ENCODE measurements at places on chromosomes 12 and 14.

DNA sequence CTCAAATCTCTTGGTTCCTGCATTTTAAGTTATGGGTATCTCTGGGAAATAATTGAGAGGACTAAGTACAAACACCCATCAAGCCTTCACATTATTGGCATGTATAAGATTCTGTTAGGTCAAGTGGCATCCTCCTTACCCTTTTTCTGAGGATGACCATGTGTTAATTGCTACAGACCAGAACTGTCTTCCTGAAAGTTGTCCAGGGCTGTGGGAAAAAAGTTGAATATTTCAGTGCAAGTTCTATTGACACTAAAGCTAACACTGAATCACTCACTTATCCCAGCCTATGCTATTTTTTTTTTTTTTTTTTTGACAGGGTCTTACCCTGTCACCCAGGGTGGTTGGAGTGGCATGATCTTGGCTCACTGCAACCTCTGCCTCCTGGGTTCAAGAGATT, 130.1 kb upstream of the HIF1A start:
- DNase-seq, result no peak

DNA sequence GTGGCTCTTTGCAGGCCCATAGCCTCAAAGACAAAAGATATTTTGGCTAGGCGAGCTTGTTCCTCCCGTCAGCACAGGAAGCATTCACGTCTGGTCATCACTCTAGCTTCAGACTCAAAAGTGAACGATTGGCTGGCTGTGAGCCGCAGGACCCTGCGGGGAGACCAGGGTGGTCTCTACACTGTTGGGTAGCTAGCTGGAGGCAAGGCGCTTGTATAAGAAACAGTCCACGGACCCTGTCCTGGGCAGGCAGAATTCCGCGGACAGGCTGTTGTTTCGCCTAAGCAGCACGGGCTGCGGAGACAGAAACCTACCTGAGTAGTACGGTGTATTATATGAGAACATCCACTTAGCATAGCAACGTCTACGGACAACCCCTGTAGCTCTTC, 29.6 kb downstream of the WBP11 start:
- DNase-seq, result no peak

DNA sequence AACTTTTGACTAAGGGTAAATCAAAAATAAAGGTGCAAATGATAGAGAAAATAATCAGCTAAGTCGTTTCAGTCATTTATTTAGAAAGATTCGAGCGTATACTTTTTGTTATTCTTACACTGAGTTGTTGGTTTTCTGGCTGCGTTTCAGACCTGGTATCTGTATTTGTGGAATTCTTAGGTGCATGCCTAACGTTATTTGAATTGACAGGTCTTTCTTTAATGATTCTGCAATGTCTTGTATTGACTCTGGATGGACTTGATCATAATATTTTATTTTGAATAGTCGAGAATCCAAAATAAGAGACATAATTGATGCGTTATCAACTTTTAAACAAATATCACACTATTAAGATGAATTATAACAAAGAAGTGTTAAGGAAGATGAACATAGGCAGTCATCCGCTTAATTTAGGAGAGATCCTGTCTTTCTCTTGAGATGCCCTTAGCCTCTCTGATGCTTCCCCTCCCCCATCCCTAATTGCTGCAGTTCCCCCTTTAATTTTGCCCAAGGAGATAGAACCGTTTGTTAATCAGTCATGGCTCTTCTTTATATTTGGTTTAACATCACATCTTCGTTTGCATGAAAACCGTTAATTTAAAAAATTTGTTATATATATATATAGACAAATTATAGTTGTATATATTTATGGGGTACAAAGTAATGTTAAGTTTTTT, 1.8 kb downstream of the ALX1 start:
- no peak for DNase-seq

DNA sequence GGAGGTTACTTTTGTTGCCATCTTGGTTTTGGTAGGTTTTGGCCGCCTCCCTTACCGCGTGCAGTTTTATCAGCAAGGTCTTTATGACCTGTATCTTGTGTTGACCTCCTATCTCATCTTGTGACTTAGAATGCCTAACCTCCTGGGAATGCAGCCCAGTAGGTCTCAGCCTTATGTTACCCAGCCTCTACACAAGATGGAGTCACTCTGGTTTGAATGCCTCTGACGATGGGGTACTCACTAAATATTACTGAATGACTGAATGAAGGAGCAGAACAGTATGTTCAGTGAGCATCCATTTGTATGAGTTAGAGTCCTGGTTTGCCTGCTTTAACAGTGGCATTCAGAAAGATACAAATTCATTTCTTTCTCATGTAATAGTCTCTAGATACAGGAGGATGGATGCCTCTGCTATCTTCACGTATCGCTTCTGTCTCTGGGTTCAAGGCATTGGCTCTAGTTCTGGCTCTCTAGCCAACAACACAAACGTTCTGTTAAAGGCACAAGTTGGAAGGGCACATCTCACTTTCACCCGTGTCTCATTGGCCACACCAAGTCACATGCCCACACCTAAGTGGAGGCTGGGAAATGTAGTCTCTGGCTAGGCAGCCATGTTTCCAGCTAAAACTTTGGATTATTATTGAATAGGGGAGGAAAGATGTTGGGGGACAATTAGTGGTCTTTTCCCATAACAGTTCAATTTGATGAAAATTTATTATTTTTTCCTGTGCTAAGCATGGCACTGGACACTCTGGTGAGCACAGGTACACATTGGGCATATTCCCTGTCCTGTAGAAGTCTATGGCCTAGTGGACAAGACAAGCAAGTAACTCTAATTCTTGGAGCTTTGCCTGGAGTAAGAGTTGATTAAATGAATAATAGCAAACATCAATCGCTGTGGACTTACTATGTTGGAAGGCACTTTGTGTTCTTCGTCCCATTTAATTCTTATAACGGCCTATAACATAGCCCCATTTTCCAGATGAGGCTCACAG, 75.2 kb upstream of the RPH3A start:
- DNase-seq, result no peak

DNA sequence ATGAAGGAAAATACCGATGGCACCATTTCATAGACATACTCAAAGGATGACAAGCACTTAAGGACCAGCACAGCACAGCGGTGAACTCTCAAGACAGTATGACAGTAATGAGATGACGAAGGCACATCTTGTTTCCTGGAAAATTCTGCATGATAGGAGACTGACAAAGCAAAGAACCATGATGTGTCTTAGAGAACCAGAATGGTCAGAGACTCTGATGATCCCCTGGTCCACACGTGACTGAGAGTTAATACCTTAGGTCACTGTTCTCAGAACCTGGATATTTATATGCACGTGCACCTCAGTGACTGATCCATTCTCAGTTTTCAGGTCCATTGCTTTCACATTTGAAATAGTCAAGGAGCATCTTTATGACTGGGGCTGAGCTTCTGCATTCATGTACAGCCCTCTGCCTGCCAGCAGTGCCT, 35.3 kb downstream of the PROX2 start:
- DNase-seq, result no peak

DNA sequence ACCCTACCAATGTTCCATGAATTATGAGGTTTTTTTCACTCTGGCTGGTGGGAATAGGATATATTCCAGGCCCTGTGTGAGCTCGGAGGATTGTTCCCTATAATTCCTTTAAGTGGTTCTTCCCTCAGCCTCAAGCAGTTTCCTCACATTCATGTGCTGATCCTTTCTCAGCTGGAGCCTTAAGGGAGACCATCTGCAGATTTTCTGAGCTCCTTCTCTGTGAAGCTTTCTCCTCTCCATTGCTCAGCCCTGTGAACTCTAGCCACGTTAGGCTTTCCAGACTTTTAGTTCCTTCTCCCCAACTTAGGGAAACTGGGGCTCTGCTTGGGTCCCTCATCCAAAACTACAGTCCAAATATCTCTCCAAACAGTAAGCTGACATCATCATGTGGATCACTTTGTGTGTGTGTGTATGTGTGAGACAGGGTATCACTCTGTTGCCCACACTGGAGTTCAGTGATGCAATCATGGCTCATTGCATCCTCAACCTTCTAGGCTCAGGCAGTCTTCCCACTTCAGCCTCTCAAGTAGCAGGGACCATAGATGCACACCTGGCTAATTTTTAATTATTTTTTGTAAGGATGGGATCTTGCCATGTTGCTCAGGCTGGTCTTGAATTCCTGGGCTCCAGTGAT, 219.5 kb upstream of the OTX2 start:
- DNase-seq, result no peak

- no peak for DNase-seq
These were observed 697 bp upstream of the DNAJC14 start for GRCh38 chr12:55829967-55830600.

- no peak for DNase-seq
These were observed 131.1 kb downstream of the ACSS3 start for GRCh38 chr12:81209012-81209411.

- no peak for DNase-seq
These were observed 290.2 kb downstream of the PRKD1 start for GRCh38 chr14:29637411-29637810.

DNA sequence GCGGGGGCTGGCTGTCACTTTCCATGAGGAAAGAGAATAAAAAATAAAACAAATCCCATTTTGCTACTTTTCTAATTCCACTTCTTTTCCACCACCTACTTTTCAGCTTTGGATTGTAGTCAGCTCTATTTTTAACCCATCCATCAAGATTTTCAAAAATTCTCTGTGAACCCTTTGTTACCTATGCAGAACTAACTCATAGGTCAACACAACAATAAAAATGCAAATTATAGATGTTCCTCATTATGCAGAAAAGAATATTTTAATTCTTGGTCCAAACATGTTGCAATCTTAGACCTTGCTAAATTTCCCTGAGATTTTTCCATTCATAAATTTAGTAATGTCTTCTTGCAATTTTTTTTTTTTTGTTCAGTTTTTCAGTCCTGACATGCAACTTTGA, 454.5 kb downstream of the ADAMTS20 start:
- no peak for DNase-seq

DNA sequence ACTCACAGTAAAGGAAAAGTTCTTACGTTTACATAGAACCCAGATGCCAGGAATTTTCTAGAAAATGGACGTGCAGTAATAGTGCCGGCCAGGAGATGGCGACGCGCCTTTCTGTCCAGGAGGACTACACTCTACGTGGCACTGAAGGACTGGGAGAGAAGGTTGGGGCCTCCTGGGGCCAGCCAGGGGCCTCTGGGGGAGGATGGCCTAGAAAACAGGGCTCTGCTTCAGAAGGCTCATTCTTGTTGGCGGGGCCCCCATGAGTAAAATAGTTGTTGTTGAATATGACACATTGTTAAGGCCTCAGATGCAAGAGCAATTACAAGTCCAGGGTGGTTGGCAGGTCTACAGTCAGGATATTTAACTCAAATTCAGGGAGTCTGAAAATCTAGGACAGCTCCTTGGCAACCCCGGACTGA, 120.1 kb upstream of the MAX start:
- no peak for DNase-seq

GRCh38 chr12:47527816-47528215, 178.0 kb downstream of the RPAP3 start:
- no peak for DNase-seq

- DNase-seq, result no peak
These were observed 824 bp downstream of the TBK1 start for GRCh38 chr12:64452559-64453329.

GRCh38 chr14:81529391-81529790, 4.3 kb downstream of the SEL1L start:
- no peak for DNase-seq

DNA sequence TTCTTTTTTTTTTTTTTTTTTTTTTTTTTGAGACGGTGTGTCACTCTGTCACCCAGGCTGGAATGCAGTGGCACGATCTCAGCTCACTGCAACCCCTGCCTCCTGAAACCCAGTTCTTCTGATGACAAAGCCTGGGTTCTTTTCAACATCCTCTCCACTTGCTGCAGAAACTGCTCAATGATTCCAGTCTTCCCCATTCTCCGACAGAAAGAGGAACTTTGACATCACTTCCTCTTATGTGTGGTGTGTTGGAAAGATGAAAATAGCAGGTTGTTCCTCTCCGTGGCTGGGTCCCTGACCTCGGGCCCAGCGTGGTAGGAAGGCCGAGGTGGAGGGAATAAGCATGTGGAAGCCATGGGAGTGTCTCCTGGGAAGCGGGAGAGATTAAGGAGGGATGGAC, 198.4 kb downstream of the PHETA1 start:
- DNase-seq, result no peak

- DNase-seq, result no peak
These were observed 238.9 kb upstream of the BTG1 start for GRCh38 chr12:92384571-92384970.

GRCh38 chr12:6118891-6119568, 5.4 kb downstream of the VWF start:
- no peak for DNase-seq

DNA sequence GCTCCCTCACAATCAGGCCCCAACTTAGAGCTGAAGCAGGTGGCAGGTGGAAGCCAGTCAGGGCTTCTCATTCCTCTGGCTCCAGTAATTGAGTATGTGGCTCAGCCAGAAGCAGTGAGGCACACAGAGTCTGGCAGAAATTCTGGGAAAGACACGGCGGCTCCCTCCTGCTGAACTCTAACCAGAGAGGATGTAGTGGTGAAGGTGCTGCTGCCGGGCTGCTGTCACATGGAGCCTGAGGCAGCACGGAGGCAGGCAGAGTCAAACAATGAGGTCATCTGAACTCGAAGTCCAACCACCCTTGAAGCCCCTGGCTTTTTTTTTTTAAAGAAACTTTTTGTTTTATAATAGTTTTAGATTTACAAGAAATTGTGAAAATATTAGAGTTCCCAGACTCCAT, 33.4 kb upstream of the SMOC1 start:
- DNase-seq, result no peak

- DNase-seq, result no peak
These were observed at the start of gene MANSC1 for GRCh38 chr12:12349711-12350665. TSS of gene MANSC1 (minus strand) at chr12:12350242. CDS start at chr12:12343314, 6,928 bp downstream.

DNA sequence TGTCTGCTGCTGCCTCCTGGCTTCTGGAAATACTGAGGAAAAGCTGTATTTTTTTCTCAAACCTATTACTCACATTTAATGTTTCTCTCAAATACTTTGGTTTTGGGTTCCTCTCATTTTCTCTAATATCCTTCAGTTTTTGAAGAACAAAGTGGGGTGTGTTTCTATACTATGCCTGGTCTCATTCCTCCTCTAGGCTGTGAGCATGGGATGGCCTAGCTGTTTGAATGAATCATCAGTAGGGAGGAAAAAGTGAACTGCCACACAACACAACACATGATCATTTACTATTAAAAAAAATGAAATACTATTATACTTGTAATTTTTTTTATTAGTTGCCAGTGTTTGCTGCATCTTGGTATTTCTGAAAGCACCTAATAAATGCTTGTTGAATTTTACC, 11.3 kb upstream of the SMCO3 start:
- no peak for DNase-seq

DNA sequence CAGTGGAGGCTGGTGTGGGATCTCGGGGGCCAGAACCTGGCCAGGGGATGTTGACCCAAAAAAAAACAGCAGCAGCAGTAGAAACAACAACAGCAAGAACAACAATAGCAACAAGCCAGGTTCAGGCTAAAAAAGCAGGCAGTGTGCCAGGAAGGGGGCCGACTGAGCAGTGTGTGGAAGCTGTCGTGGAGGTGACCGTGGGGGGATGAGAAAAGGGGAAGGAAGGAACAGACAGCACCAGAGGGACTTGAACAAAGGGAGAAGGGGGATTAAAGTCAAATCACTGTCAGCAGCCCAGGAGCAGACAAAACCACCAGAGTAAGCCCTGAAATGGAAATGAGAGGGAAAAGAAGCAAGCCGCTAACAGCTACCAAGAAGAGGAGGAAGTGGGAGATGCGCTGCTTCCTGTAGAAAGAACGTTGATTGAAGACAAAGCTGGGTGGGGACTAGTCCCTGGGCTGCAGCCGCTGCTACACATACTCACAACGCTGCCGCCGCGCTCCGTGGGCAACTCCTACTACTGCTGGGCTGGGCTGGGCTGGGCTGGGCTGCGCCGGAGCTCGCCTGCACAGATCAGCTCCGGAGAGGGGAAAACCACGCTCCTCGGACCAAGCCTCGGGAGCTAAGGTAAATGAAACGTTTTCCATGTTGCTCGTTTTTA, at the start of gene GNG2:
Gene GNG2 (plus strand): TSS at position 449 of the 661 bp plus-strand sequence. CDS start 90,067 bp downstream, outside the sequence.
- no peak for DNase-seq
